GM06990 (cell line): ENCODE measurements at places on chromosomes 6 and 20.

- no peak for DNase-seq
Measured at GRCh38 chr6:37631295-37631694, 66.4 kb downstream of the MDGA1 start.

DNA sequence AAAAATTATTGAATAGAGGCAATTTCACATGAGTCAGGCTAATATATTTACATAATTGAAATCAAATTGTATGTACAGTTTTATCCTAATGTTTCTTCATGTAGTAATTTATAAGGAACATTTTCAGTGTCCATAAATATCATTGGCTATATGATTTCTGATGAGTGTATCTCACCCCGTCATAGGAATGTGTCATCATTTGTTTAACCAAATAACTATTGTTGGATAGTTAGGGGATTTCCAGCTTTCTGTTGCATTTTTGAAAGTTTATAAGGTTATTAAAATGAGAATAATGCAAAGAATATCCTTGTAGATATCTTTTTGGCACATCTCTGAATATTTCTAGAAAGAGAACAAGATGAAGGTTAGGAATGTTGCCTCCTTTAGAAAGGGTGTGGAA, 39.0 kb downstream of the SYTL3 start:
- no peak for DNase-seq

DNA sequence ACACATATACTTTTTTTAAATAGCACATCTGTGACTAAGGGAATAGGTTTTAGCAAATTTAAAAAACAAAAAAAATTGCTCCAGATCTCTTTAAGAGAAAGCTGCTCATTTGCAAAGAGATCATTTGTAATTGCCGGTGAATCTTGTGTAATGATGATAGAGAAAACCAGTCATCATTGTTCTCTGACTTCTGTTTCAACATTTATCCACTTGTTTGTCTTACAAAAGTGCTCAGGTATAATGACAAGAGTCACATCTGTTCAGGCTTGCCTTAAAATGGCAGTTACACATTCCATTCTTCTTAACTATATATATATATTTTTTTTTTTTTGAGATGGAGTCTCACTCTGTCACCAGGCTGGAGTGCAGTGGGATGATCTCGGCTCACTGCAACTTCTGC, 165.2 kb downstream of the AIG1 start:
- DNase-seq: no peak

DNA sequence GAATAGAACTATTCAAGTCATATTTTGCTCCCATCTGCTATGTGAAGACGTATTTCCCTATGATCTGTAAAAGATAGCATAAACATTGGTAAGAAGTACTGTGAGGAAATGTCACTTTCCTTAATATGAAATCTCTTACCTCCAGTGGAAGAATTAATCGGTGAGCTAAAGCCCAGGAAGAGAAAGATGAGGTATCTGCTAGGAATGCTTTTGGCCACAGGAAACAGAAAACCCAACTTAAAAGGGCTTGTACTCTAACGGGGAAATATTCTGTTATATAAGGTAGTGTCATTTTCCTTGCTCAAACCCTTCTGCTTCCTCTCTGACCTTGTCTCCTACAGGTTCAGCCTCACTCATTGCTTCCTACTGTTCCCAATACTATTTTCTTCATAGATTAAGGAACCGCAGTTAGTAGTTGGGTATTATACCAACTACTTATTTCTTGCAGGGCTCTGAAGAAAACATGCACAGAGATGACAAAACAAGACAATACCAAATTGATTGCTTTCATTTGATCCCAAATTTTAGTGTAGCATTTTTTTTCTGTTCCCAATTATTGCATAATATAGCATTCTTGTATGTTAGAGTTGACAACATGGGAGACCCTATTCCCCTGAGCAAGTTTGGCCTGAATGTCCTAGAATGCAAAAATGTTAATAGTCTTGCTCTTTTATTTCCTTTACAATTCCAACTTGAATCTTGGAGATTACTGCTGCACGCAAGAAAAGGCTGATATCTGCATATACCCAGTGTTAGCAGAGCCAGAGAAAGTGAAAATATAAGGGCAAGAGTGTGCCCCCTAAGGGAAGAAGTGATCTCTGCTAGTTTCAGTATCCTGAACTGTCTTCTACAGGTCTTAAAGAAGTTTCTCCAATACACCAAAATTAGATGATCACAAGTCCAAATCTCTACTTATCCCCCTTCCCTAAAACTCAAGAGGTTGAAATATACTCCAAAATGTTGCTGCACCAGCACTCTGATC, 65.3 kb downstream of the AFG1L start:
- no peak for DNase-seq

- no peak for DNase-seq
Measured at GRCh38 chr6:26172608-26172968, 85.4 kb downstream of the HFE start.

DNA sequence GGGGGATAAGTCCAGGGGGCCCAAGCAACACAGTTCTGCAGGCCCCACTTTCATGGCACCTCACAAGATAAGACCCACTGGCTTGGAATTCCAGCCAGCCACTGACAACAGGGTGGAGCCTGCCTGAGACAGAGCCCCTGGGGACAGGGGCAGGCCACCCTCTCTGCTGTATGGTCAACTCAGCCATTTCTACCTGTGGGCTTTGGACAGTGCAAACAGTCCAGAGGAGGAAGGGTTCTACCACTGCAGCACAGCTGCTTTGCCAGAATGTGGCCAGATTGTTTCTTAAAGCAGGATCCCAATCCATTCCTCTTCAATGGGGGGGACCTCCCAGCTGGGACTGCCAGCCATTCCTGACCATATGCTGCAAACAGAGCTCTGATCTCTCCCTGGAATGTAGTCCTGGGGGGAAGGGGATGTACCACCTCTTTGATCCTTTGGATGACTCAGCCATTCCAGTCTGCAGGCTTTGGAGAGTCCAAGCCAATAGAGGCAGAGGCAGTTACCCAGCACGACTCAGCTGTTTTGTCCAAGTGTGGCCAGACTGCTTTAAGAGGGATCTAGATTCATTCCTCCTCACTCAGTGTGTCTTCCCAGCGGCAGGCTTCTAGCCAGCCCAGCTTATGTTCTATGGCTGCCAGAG, 842.2 kb downstream of the EPHA7 start:
- DNase-seq: no peak

DNA sequence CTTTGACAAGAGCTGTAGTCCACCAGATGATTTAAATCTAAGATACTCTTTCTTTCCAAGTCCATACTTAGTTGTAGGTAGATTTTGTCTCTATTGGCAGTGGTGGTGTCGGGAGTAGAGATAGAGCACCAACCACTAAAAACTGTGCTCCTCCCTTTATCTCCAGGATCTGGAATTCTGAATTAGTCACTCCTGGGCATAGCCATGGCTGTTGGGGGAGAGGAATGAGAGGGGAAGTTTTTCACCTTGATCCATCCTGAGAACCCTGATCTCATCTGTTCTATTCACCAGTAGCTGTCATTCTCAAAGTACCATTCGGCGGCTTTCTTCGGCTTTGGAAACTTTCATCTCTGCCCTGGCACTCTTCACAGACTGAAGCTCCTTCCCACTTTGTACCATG, 35.6 kb upstream of the NKX2-4 start:
- DNase-seq: no peak

DNA sequence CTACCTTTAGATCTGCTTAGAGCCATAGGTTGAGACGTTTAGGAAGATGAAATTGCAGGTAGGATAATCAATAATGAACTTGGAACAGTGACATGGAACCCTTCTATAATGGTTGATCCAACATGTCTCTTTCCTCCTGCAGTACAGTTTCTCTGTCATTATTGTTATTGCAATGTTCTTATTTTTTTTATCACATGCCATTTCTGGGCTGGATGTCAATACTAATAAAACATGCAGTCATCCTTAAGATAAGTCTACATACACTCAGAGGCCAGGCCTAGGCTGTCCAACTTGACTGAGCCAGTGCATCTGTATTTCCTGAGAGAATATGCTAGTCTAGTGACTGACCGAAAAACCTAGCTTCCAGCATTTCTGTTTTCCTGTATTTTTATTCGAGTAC, 75.3 kb upstream of the THEMIS start:
- DNase-seq: no peak
